ENCODE measurements at places on chromosomes 3 and 15.

DNA sequence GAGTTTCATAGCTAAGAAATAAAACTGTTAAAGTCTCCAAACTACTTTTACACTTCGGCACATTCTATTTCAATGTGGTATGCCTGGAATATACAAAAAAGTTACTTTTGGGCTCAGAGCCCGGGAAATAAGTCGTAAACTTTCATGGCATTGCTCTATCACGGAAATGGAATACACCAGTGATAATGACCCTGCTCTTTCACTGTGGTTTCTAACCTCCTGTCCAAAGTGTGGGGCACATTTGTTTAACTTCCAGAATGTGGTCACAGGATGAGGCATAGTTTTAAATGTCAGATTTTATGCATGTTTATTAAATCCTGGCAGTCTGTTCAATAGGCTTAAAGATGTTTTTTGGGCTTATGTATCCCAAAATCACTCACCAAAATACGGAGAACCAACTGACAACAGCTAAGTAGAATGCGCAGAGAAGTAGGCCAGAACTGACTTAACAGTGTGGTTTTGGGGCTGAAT is 5.1 kb downstream of the CXCR6 start:
- DNase-seq: no peak

DNA sequence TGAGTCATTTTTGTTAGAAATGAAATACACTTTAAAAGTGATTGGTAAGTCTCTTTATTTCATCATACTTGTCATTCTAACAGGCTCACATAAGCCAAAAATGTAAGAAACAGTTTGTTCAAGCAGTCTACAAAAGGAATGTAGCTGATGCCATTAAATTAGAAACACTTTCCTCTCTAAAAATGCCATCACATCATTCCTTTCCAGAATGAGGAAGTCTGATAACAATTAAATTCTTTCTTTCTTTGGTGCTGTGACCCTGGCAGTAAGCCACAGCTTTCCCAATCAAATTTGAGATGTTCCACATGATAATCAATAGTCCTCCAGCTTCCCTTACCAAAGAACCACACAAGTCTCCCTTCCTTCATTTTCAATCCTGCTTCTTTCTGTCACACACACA is 9.4 kb upstream of the P2RY1 start:
- no peak for DNase-seq

DNA sequence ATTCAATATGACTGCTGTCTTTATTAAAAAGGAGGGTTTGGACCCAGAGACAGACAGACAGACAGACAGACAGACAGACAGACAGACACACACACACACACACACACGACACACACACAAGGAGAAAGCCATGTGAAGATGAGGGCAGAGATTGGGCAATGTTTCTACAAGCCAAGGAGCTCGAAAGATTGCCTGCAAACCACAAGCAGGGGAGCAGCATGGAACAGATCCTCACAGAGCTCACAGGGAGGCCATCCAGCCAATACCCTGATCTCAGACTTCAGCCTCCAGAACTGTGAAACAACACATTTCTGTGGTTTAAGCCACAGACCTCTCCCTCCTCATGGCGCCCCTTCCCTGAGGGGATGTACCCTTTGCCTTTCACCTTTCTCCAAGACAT is 35.8 kb upstream of the ABHD2 start:
- no peak for DNase-seq

GRCh38 chr3:173221010-173221409 is 80.0 kb upstream of the SPATA16 start:
- no peak for DNase-seq

GRCh38 chr3:114033721-114034120 is 22.6 kb downstream of the CCDC191 start:
- no peak for DNase-seq

DNA sequence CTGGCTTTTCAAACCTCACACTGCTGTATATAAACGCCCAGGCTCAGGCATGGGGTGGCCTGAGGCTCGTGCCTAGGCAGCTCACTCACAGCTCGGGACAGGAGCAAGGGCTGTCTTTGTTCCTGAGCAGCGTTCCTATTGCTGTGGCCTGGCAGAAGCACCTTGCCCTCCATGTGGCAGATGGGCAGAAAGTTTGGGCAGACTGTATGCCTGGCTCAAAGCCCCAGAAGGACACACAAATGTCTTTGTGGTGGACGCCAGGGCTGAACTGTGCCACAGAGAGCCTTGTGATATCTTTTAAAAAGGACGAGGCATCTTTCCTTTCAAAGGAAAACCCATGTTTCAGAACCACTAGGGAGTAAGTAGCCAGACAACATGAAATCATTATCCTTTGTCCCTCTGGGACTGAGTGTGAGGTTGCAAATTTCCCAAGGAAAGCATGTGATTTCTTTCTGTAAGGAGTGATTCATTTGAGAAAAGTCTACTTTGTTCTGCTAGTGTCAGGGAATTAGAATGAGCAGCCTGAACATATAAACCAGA is 29.3 kb upstream of the UBE2E1 start:
- peak; percentile 58 for DNase-seq

Data from retinal pigment epithelial cell (primary cell).